Natural killer cell (primary cell): ENCODE measurements at places on chromosomes 4 and X. TPM values are rescaled to one million over a fixed set of nuclear protein-coding genes. Genes with fewer than 3 reads are reported as not detected.

KIF4A gene
- total RNA-seq: 0.79 TPM

TLR2 gene
- total RNA-seq: 20.4 TPM

EIF4E gene
- 92.4 TPM for total RNA-seq

LRAT gene
- total RNA-seq: not detected

ADAM29 gene
- total RNA-seq: not detected

RAB9B gene
- total RNA-seq: 0.45 TPM

PLRG1 gene
- 54.6 TPM for total RNA-seq

XKRX gene
- 0.38 TPM for total RNA-seq
